ENCODE measurements at places on chromosomes 2 and 18. TPM values are rescaled to one million over a fixed set of nuclear protein-coding genes. Genes with fewer than 3 reads are reported as not detected.

The CDKL4 gene
- polyA plus RNA-seq, result 0.27 TPM

The LHCGR gene
- polyA plus RNA-seq, result 0.18 TPM

DNA sequence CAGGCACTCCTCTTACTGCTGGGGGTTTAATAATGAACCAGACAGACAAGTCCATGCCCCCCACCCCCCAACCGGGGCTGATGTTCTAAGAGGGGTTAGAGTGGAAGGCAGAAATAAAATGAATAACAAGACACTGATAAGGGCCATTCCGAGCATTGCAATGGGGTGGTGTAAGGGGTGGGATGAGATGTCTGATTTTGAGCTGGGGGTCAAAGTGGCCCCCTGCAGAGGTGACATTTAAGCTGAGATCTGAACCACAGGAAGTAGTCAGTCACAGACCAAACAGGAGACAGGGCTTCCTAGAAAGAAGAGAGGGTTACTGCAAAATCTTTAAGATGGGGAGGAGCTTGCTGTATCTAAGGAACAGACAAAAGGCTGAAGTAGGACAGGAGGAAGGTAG, 180.6 kb upstream of the SH3BP4 start:
- no peak for DNase-seq

DNA sequence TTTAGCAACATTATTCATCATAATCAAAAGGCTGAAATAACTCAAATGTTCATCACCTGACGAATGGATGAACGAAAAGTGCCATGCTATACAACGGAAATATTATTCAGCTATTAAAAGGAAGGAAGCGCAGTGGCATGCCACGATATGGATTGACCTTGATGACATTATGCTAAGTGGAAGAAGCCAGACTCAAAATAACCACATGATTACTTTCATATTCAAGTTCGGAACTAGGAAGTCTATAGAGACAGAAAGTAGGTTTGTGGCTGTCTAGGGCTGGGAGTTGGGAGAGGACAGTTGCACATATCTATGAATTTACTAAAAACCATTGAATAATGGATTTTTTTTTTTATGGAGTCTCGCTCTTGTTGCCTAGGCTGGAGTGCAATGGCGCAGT, 13.4 kb upstream of the PDIA6 start:
- DNase-seq, result no peak

All from muscle of back (tissue), 13 donors.